Activated CD4-positive, CD25-positive, alpha-beta regulatory T cell treated with anti-CD3 and anti-CD28 coated beads, Interleukin-2, amount 50 U/mL, for 24 hours (primary cell): ENCODE measurements at places on chromosomes 1 and 21.
A peak's percentile ranks its signal among the peaks of the same experiment; 100 is the strongest.

DNA sequence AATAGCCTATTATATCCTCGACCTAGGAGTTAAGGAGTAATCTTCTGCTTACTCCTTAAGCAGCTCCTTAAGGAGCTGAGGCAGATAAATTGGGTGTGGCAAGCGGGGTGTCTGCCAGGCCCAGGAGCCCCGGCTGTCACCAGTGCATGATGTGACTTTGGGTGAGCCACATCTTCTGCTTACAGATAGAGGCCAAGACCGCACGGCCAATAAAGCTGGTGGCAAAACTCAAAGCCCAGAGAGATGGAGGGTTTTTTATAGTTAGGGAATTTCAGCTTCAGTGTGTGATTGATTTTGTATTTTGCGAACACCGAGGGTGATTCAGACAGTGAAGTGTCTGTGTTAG, 9.8 kb downstream of the MX2 start:
- no peak for ATAC-seq

DNA sequence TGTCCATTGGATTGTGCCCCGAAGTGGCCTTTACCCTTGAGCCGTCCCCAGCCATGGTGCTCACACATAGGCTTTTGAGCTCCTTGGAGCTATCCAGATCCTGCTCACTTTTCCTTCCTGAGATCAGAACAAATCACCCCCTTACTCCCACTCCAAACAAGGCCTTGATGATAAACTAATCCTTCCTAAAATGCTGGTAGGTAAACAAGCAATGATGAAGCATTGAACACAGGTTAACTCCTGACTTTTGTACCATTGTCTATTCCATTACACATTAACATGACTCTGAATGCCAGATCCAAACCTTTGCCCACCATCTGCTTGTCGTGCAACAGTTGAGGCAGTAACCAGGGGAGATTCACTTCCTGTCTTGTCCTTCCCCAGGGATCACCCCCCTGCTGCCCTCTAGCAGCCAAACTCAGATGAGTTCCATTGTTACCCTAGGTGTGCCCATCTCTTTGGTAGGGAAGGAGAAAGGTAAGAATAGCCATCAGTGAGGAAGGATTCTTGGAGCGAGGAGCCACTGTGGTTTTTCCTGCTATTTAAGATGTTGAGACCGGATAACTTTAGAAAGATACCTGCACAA, 79.5 kb upstream of the DNAJC6 start:
- ATAC-seq = no peak

GRCh38 chr1:58997060-58997411, 213.2 kb upstream of the JUN start:
- no peak for ATAC-seq

- ATAC-seq = no peak
Measured at GRCh38 chr21:45280969-45281368, 6.7 kb downstream of the POFUT2 start.

- ATAC-seq = no peak
Measured at GRCh38 chr1:18384471-18384870, 96.3 kb upstream of the KLHDC7A start.

- no peak for ATAC-seq
Measured at GRCh38 chr1:163684785-163685184, 363.0 kb downstream of the NUF2 start.

GRCh38 chr1:43874716-43875115, 58.9 kb upstream of the ARTN start:
- ATAC-seq = no peak

GRCh38 chr21:45300786-45301520, 13.3 kb upstream of the POFUT2 start:
- no peak for ATAC-seq

DNA sequence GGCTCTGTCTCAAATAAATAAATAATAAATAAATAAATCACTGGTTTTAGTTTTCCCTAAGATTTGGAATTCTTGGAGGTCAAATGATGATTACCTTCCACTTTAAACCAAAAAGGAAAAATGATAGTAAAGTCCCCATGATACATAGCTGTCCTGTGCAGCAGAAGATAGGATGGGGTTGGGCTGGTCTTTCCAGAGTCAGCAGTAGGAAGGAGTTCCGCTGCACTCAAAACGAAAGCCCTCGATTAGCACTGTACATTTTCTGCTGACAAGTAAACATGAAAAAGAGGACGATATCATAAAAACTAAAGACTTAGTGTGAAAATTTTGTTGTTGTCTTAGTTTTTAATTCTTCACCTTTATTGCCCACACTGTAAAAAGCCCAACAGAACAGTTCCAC, 79.7 kb downstream of the ATP5PO start:
- ATAC-seq = no peak

- ATAC-seq = no peak
Measured at GRCh38 chr1:42833981-42834380, 12.4 kb upstream of the ZNF691 start.

- ATAC-seq = no peak
Measured at GRCh38 chr1:12539705-12540579, 78.1 kb downstream of the DHRS3 start.

GRCh38 chr1:113881661-113882060, 5.7 kb downstream of the BCL2L15 start:
- no peak for ATAC-seq

DNA sequence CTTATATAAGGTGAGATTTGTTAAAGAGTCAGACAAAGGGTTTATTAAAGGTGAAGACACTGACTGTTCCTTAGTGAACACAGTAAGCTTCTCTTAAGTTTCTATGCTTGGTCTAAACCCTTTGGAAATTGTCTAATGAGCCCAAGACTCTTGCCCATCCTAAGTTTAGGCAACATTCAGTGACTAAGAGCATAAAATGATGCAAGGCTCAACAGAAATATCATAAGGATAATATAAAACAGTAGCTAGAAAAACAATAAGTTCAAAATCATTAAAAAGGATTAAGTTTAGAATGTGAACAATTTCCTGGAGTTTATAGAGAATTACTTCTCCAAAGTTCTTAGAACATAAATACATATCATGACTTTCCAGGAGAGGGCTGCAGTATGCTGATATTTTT, 108.9 kb upstream of the PDC start:
- ATAC-seq = no peak

DNA sequence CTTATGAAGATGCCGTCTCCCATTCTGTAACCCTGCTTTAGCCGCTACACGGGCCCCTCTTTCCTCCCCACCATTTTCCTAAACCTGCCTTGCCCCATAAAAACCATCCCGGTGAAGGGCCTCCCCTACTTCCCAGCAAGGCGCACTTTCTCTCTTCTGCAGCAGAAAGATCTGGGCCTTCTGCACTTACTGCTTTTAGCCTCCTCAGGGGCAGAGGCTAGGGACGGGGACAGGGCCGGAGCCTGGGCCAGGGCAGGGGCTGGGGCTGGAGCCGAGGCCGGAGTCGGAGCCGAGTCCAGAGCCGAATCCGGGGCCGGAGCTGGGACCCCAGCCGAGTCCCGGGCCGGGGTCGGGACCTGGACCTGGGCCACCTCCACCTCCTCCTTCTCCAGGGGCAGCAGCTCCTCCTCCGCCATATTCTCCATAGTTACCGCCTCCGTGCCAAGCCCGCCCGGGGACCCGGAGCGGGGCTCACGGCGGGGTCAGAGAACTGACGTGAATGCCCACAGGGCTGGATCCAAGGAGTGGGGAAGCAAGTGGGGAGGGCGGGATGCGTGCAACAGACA, 382 bp downstream of the TRMT1L start:
- ATAC-seq = peak; percentile 16

- no peak for ATAC-seq
Measured at GRCh38 chr1:245294020-245294419, 139.2 kb downstream of the KIF26B start.

DNA sequence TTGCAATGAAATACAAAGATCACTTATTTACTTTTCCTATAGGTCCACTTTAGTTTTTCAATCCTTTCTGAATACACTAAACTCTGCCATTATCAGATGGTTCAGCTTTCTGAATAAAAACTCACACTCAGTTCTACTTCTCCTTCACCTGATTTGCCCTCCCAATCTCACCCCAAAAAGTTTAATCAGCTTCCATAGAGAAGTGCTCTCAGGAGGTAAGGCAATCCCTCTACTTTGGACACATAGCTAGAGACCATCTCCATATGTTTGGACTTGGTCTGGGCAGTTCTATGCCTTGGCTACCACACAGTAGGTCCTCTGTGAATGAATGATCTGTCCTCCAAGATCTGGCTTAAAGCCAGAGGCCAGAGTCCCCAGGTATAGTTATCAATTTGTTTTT, 40.9 kb downstream of the PTPN14 start:
- no peak for ATAC-seq

GRCh38 chr1:165497069-165498013, 46.5 kb upstream of the LRRC52 start:
- ATAC-seq = no peak

DNA sequence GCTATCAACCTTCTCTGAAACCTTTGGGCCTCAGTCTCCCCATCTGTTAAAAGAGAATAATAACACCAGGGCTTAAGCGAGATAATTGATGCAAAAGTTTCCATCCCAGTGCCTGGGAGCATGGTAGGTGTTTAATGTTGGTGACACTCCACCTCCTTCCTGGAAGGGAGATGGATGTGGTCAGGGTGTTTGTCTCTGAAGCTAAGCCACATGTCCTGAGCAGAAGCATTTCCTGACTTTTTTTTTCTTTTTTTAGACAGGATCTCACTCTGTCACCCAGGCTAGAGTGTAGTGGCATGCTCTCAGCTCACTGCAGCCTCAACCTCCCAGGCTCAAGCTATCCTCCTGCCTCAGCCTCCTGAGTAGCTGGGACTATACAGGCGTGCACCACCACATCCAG, 72.6 kb upstream of the HMGB4 start:
- no peak for ATAC-seq

DNA sequence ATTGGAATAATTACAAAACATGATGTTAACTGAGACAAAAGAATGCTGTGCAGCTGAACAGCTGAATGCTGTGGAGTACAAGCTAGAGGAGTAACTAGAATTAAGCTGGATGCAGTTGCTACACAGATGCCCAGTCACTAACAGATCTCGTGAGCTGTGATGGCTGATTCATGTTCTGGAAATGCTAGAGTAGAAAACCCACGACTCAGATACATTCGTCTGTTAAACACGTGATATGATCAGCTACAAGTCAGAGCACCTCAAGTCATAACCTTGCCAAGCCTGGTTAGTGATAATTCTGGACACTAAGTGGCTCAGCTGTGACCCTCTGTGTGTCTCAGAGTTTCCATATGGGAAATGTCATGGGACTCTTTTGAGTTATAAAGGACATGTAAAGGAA, 89.7 kb upstream of the ESRRG start:
- no peak for ATAC-seq

DNA sequence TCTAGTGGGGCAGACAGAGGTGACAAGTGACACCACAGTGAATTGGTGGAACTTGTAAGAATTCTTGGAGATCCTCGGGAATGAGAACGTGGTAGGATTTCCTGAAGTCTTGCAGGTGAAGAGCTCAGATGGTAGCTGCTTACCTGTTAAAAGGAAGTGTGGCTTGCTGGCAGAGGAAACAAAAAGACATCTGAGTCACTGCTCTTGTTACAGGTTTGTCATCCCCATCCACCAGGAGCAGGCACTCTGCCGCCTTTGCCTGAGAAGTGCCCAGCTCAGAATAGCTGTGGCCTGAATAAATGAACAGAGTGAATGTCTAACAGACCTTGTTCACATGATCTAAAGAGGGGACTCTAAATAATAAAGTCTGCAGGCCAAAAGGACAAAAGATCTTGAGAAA, 12.3 kb upstream of the ZSCAN20 start:
- ATAC-seq = no peak

GRCh38 chr1:32353431-32353830, 8.9 kb downstream of the FAM229A start:
- ATAC-seq = no peak

- no peak for ATAC-seq
Measured at GRCh38 chr1:198775606-198776005, 136.8 kb downstream of the PTPRC start.

GRCh38 chr1:50181027-50181663, 72.4 kb downstream of the ELAVL4 start:
- ATAC-seq = no peak

GRCh38 chr1:79042539-79042938, 36.0 kb upstream of the ADGRL4 start:
- ATAC-seq = no peak

- no peak for ATAC-seq
Measured at GRCh38 chr1:6625584-6626149, 999 bp downstream of the THAP3 start.

DNA sequence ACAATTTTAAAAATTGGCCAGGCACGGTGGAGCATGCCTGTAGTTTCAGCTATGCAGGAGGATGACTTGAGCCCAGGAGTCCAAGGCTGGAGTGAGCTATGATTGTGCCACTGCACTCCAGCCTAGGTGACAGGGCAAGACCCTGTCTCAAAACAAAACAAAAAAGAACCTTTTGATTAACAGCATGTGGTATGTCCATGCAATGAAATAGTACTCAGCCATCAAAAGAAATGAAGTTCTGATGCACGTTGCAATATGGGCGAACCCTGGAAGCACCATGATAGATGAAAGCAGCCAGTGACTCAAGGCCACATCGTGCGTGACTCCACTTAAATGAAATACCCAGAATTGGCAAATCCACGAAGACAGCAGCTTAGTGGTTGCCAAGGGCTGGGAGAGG, 47.5 kb downstream of the FBXO2 start:
- no peak for ATAC-seq

GRCh38 chr1:187018291-187018690, 189.5 kb downstream of the PLA2G4A start:
- ATAC-seq = no peak

- no peak for ATAC-seq
Measured at GRCh38 chr1:16617778-16618580, 4.6 kb upstream of the NBPF1 start.

DNA sequence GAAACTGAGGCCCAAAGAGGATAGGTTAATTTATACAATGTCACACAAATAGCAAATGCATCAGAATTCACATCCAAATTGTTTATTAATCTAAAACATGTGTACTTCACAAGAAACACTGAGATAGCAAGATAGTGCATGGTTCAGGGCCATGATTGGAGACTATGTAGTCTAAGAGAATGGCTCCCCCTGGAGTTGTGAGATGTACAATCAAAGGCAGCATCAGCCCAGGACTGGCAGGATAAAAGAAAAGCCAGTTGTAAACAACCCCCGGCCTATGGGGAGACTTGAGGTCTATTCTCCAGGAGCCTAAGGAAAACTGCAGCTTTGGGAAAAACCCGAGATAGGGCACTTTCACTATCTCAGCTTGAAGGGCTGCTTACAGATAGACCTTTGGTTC, 511.0 kb downstream of the OMA1 start:
- ATAC-seq = no peak

- ATAC-seq = no peak
Measured at GRCh38 chr1:85681087-85681486, 27.1 kb downstream of the ZNHIT6 start.

- no peak for ATAC-seq
Measured at GRCh38 chr1:168488138-168488537, 55.7 kb downstream of the XCL2 start.

- ATAC-seq = no peak
Measured at GRCh38 chr21:46406001-46406400, 52.7 kb upstream of the DIP2A start.
